ENCODE measurements at places on chromosomes 7 and 10. TPM values are rescaled to one million over a fixed set of nuclear protein-coding genes. Genes with fewer than 3 reads are reported as not detected.

The PNLIPRP2 gene
- total RNA-seq = not detected

The GFRA1 gene
- 0.11 TPM for total RNA-seq

The GPR15LG gene
- not detected for total RNA-seq

The COL28A1 gene
- total RNA-seq = 0.83 TPM

The MMP21 gene
- total RNA-seq = not detected

The GRID2IP gene
- total RNA-seq = 1.3 TPM

The NEUROD6 gene
- not detected for total RNA-seq

The CHST3 gene
- total RNA-seq = 21.3 TPM

The SPDYE6 gene
- not detected for total RNA-seq
